A549 (cell line): ENCODE measurements at places on chromosomes 3 and 15.

- DNase-seq = no peak
Observed at GRCh38 chr3:109597444-109597843, 260.1 kb upstream of the DPPA4 start.

DNA sequence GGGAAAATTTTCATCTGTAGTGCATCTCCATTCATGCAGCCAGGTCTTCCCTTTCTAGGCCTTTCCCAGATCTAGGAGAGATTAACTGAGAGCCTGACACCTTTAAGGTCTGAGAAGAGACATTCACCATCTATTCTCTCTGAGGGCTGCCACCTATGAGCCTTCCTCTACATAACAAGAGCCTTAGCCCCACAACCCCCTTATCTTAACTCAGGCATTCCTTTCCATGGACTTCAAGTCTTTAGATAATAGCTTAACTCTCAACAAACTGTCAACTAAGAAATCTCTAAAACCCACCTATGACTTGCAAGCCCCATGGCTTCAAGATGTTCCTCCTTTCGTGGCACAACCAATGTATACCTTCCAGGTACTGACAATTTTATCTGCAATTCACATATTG lies 121.0 kb downstream of the GABRB3 start:
- DNase-seq = no peak

DNA sequence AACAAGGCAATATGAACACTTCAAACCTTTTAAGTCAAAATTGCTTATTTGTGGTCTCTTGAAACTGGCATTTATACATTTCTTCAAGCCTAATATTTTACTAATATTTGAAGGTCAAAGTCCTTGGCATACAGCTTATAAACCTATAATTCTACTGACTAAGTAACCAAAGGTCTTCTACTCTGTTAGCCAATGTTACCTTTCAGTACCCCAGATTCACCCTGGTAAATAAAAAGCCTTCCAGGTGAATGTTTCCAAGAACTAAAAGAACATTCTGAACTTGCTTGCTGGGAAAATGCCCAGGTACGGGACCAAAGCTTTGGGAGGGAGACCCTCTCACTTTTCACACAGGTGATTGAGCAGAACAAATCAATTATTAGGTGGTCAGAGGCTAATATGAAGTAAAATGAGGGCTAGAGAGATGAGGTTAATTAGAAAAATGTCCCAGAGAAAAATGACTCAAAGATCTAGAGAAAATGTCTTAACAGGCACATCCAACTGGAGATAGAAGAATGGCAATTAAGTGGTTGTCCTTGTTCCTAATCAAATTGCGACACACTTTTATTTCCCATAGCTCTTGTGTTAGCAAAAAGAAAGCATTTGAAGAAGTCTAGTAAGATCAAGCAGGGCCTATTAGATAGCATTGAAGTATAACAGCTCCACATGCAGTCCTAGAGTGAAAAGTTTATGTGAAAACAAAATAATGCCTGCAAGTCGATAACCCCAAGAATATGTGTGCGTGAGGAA lies 232.0 kb downstream of the FOXP1 start:
- DNase-seq = no peak

- peak; percentile 9 for DNase-seq
Observed at GRCh38 chr15:33581032-33581431, 270.3 kb downstream of the RYR3 start.

- peak; percentile 76 for DNase-seq
Observed at GRCh38 chr15:40873694-40874561, at the start of gene RHOV. Gene RHOV, minus strand, starts transcription at chr15:40874234. Its CDS starts 95 bp downstream, at chr15:40874139.

DNA sequence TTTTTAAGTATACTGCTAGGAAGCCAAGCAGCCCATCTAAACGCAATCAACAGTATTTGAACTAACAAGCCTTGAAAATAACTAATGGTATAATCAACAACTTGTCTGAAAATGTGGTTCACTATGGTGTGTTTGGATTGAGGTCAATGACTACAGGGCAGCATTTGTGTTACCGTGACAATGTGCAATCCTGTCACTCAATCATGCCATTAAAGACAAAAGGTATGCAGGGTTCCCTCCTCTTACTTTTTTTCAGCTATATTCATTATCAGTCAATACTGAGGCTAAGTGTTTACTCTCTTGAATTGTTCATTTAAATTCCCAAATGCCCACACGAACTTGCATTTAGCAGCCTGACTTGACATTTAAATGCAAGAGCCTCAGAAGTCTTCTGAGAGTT lies 1099.3 kb upstream of the EPHA6 start:
- no peak for DNase-seq

- DNase-seq = no peak
Observed at GRCh38 chr15:96474231-96474664, 143.7 kb downstream of the NR2F2 start.

DNA sequence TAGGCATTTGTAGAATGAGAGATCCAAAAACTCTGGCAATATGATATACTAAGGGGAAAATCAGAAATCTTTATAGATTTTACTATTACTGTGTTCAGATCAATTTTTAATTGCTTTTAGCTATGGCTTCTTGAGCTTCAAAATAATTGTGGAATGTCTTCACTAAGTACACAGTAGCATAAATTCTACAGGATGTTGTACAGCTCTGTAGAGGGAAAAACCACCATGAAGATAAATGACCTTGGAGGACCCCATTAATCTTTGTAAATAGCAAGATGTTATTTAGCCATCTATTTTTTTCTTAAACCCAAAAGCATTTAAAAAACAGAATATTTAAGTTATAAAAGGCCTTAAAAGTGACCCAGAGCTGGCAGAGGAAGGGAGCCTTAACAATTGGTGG lies 43.9 kb upstream of the FNDC3B start:
- DNase-seq = no peak

DNA sequence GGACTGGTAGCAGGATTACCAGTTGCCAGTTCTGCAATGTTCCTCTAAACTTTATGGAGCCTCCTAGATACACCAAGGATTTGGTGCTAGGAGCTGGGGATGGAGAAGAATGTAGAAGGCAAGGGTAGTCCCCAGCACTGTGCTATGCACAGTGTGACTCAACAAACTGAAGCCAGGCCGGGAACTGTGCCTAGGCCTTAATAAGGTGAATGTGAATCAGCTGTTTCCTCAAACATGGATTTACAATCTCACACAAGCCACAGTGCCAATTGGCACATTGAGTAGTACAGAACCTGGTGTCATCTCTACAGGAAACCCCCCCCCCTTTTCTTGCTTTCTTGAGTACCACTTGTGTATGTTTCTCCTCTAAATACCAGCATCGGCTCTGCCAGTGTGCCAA lies 32.5 kb downstream of the MRPS25 start:
- DNase-seq = no peak

DNA sequence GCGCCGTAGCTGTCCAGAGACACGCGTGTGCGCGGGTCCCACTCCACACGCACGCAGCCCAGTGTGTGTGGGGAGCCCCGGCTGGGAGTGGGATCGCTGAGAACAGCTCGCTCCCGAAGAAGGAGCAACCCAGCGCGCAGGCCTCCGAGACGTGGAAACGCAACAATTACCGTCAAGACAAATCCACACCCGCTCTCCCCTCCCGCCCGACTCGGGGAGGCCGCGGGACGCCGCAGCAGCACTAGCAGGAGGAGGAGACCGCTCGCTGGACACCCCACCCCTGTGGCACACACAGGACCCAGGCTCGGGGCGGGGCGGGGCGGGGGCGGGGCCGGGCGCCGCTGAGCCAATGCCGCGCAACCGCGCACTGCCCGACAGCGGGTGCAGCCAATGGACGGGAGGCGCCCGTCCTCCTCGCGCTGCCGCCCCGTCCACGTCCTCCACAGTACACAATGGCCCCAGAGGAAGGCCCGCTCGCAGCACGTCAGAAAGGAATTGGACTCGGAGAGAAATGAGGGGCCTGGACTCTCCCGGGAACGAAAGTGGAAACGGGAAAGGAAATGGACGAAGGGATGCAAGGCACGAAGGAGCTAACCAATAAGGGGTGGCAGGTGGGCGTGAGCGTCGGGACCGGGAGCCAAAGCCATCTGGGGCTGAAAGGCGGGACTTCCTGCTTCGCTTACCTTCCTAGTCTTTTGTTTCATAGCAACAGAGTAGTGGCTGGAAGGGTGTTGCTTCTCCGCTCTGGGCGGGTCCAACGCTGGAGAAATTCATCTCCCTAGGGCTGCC lies at the start of gene CBLB:
TSS of gene CBLB (minus strand) at position 271 of the 789 bp plus-strand sequence. CDS start 1,435 bp downstream, outside the sequence.
- peak; percentile 92 for DNase-seq

- no peak for DNase-seq
Observed at GRCh38 chr3:13209634-13209997, 136.4 kb upstream of the IQSEC1 start.

GRCh38 chr15:41847981-41848380 lies 9.3 kb downstream of the PLA2G4B start:
- no peak for DNase-seq

- no peak for DNase-seq
Observed at GRCh38 chr15:57018151-57018550, 99.7 kb downstream of the TCF12 start.

DNA sequence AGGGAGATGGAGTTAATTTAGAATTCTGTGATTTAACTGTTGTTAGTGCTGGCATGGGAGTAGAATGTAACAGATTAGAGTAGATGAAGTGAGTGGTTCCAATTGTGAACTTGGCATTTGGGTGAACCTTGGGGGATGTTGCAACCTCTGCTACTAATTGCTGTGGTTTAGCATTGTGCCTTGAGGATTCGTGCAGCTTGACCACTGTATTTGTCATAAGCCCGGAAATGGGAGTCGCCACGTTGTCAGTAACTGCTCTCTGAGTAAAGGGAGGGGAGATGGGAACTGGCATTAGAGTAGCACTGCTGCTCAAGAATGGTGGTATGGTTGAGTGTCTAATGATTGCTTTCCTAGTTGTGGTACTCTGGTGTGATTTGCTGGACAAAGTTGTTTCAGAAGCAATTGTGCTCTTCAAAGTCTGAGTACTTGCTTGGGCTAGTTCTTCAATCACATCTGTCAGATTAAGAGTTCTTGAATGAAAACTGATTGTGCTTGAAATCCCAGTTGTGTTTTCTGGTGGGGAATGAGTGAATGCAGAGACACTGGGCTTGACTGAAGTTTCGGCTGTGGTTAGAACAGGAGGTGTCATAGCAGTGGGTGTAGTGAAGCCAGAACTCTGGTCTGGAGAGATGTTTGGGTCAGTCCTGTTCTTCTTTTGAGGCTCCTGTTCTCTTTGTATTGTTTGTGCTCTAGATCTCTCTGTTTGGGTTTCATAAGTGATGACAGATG lies 15.4 kb downstream of the IGSF10 start:
- DNase-seq = no peak

- DNase-seq = no peak
Observed at GRCh38 chr3:99845999-99846398, 28.3 kb downstream of the CMSS1 start.

- DNase-seq = no peak
Observed at GRCh38 chr3:129453732-129454131, 13.7 kb downstream of the IFT122 start.

DNA sequence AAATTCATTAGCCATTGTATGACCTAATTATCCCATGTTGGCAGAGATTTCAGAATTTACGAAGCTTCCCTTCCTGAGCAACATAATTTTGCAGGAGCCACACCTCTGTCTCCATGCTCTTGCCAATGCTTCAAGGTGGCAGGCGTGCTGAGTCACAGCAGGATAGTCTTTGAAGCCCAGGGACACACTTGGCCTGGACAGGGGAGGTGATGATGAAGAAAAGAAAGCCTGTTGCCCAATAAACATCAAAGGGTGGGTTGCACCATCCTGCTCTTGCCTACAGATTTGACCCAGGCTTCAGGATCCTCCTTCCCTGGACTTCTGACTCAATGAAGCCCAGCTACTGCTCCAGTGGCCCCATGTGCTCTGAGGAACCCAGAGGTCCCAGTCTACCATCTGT lies 117.1 kb downstream of the MINAR1 start:
- peak; percentile 19 for DNase-seq

DNA sequence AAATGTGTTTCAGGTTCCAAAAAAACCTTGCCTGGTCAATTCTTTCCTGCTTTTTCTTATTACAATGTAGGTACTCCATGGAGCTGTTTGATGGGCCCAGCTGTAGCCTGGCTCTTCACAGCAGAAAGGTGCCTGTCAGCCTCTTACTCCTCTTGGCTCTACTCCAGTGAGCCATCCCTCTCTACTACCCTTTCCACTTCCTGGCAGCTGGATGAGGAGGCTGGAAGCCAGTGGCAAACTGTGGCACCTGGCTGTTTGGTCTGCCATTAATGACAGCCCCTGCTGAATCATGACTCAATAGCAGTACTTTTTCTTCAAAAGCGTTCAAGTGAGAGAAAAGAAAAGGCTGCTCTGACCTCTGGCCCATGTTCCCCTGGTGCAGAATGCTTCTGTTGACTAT lies 618.1 kb downstream of the PYDC2 start:
- no peak for DNase-seq

GRCh38 chr3:12325586-12326515 lies 37.0 kb downstream of the PPARG start:
- DNase-seq = no peak

GRCh38 chr3:45793482-45794176 lies 2.7 kb downstream of the SLC6A20 start:
- no peak for DNase-seq

DNA sequence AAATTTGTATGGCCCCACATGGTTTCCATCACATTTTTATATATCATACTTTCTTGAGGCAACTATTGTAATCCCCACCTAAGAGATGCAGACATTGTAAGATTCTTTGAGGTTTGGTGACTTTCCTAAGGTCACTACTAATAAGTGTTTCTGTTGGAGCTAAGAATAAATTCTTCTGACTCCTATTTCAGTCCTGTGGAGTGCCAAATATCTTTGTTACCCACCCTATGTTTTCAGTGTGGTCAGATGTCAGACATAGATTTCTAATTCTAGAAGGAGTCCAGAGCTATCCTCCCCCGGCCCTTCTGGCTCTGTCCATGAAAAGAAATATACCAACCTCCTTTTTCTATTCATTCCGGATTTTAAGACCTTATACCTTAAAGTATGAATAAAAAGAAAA lies 46.2 kb upstream of the FILIP1L start:
- DNase-seq = no peak

DNA sequence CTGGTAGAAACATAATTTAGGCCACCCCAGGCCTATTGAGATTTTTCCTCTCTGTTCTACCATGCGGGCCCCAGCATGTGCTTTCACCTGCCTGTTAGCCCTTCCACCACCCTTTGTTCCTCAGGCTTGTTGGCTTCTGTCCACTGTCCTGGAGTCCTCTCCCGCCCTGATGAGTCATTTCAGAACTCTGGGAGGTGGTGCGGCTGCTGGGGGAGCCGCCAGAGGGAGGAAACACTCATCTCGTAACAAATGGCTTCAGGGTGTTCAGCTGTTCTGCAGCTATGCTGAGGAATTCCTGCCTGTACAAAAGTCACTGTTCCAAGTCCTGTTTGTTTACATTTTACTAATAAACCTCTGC lies 36.3 kb downstream of the LRTM1 start:
- DNase-seq = peak; percentile 85

- DNase-seq = peak; percentile 6
Observed at GRCh38 chr3:72274493-72275330, 489.8 kb upstream of the PROK2 start.
